ENCODE measurements at places on chromosomes 2 and 18.

DNA sequence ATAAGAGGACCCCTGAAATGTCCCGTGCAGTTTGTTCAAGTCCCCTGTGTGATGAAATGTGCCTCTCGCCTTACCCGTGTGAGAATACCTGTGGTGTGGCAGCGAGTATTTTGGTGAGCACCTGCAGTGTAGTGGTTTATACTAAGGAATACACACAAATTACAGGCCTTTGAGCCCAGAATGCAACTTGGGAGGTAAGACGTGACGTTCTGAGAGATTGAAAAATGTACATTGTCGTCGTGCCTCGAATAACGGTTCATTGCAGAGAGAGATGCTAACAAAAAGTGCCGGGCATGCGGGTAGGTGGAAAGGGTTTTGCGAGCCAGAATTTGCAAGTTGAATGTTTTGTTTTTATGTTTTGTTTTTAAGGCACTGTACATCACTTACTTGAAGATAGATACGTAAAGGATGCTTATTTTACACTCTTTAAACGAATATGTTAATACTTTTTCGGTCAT, 867 bp downstream of the RBBP8 start:
- DNase-seq: no peak

- no peak for DNase-seq
These were observed 17.5 kb upstream of the HPCAL1 start for GRCh38 chr2:10285191-10285555.

DNA sequence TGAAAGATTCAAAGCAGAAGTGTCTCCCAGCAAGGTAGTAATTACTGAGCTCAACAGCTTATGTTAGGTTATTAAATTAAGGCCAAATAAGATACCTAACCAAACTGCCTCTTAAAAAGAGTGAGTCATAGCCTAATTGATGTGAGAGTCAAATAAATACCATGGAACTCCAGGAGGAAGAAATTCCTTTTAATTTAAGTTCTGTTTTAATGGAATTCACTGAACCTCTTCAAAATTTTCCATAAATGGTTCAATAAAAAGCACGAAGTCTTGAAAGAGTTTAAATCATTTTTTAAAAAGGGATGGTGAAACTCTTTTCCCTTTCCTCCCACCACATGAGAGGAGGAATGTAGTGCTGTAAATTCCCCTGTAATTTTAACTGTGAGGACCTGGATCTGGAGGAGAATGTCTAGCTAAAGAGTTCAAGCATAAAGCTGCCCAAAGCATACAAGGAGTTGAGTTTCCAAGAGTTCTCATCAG, 180.8 kb upstream of the MMADHC start:
- DNase-seq: no peak

GRCh38 chr18:23401400-23402347, 51.4 kb upstream of the RIOK3 start:
- no peak for DNase-seq

- DNase-seq: no peak
These were observed 75.3 kb downstream of the HRH4 start for GRCh38 chr18:24535527-24536295.

GRCh38 chr2:105655244-105655643, 89.5 kb upstream of the NCK2 start:
- no peak for DNase-seq

GRCh38 chr18:61398961-61399705, 65.9 kb downstream of the CDH20 start:
- DNase-seq: no peak

DNA sequence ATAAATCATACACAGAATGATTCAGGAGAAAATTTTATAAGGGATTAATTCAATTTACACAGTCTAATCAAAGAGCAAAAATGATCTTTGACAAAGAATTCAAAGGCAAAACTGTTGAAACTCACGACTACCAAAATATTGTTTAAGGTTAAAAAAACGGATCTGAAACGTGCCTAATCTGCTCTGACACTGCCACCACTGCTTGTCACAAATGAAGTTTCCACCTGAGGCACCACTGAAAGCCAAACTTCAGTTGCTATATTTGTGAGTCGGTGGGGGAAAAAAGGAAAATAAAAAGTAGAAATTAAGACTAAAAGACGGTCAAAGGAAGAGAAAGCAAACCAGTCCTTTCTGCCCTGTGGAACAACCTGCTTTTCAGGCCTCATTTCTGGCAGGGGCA, 140.6 kb upstream of the DNMT3A start:
- no peak for DNase-seq

- no peak for DNase-seq
These were observed 293.1 kb downstream of the CDCA7 start for GRCh38 chr2:173647681-173648311.

DNA sequence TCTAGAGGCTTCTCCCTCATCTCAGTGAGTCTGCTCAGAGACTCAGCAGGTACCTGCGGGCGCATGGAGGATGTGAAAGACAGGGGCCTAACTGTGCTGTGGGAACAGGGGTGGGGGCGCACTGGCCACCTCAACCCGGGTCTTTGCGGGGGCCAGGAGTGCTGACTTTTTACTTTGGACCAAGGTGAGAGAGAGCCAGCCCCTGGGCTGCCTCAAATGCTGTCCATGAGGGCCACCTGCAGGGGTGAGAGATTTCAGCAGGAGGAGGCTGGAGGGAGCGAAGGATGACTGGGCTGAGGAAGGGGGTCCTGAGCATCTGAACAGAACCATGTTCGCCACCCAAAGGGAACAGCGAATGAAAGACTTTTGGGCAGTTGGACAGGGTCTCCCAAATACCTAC, 129.4 kb downstream of the TNS1 start:
- DNase-seq: no peak

GRCh38 chr2:33029459-33029858, 82.7 kb downstream of the LTBP1 start:
- no peak for DNase-seq

GRCh38 chr2:75928093-75928492, 217.4 kb upstream of the GCFC2 start:
- DNase-seq: no peak

GRCh38 chr18:79211844-79212243, 142.7 kb downstream of the ATP9B start:
- DNase-seq: no peak

DNA sequence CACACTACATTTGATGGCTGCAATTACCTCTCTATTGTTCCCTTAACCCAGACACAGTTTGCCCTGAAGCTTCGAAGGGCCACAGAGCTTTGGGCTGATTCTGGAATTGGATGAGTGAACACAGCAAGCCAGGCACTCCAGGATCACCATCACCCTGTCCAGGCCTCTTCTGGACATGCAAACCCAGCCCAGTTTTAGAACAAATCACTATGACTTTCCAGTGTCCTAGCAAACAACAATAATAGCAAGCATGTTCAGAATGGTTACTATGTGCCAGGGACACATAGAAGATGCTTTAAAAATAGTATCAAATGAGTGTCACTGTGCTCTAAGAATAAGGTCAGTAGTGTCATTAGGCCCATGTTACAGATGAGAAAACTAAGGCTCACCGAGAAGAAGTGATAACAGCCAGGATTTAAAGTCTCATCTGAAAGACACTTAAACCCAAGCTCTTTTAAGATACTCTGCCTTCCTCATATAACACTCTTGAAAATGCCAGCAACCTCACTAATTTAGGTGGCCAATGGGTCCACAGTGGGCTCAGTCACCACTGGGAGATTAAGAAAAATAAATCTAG, 191.7 kb upstream of the STK17B start:
- no peak for DNase-seq

DNA sequence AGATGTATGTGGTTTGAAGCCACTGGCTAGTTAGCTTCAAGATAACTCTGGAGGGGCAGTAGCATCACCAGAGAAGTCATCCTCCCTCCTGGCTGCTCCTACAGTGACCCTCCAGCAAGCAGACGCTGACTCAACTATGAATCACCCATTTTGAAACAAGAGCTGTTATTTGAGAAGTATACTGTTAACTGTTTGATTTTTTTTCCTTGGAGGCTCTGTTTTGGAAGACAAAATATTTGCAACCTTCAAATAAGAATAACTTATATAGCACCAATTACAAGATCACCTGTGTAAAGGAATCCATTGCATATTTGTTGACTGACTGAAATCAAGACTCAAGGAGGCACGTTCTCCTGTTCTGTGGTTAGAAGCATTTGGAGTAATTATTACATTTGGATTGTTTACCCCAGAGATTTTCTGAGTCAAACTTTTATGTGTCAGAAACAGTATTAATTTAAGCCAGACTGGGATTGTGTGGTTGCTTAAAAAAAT, 313.8 kb downstream of the MTX2 start:
- DNase-seq: no peak

DNA sequence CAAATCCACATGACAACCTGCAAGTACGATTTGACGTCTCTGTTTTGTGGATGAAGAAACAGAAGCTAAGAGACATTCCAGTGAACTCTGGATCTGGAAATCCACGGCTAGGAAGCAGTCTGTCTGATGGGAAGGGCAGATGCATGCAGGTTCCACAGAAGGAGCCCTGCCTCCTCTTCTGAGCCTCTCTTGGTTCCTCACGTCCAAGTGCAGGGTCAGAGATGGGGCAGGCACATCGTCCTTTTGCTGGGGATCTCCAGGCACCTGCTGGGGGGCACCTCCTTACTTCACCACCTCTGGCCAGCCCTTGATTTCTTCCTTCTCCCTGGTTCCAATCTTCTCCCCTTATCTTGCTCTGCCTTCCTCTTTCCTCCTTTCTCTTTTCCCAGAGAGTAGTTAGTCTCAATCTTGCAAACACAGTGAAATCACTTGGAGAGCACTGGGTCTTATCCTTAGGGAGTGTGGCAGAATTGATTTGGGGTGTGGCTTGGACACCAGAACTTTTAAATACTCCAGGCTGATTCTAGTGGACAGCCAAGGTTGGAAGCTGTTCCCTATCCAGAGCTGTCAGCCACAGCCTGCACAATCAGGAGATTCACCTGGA, 137.8 kb downstream of the BCL2 start:
- no peak for DNase-seq

- no peak for DNase-seq
These were observed 5.4 kb upstream of the PUM2 start for GRCh38 chr2:20356042-20356441.

- no peak for DNase-seq
These were observed 559.7 kb downstream of the ZEB2 start for GRCh38 chr2:143960177-143960576.

DNA sequence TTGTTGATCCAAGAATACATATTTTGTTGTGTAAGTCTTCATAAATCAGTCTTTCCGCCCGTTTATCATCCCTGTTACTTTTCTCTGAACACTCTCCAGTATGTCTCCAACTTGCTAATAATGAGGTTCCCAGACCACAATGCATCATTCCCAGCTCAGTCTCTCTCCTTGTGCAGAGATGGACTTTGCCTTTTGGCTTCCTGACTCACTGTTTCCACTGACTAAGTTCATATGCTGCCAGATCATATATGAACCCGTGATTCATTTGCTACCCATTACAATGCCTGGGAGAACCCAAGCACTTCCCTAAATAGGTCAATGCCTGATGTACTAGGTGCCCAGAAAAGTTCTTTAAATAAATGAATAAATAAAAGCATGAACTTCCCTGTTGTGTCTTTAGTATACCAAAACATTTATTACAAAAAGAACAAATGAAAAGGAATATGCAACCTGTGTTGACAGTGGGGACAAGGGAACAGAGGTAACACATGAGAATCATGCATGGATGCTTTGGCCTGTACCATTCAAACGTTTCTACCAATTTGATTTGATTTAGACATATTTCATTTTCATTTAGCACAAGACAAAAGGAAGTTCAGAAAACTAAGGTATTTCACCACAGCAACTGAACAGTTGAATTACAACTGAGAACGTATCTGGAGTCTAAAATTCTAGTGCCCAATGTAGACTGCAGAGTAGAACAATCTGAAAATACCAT, 215.4 kb upstream of the HNRNPA3 start:
- DNase-seq: no peak

DNA sequence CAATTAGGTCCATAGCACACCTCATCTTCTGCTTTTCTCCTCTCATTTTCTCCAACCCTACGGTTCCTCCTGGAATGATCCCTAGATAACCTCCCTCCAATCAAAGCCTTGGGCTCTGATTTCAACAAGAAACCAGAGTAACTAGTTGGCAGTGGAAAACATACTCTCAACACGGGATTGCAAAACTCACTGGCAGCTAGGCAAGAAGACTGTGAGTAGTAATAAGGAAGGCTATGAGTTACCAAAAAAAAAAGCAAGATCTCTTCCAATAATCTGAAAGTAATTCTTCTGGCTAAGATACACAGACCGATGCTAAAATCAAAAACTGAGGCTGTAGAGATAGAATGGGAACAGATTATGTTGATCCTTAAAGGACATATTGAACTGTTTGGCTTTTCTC, 28.4 kb upstream of the CCDC102B start:
- DNase-seq: no peak

GRCh38 chr2:10256515-10257031, 46.1 kb upstream of the HPCAL1 start:
- DNase-seq: no peak

- no peak for DNase-seq
These were observed 20.8 kb downstream of the RALBP1 start for GRCh38 chr18:9495916-9496705.

- no peak for DNase-seq
These were observed 621.3 kb downstream of the XIRP2 start for GRCh38 chr2:167509586-167509985.

DNA sequence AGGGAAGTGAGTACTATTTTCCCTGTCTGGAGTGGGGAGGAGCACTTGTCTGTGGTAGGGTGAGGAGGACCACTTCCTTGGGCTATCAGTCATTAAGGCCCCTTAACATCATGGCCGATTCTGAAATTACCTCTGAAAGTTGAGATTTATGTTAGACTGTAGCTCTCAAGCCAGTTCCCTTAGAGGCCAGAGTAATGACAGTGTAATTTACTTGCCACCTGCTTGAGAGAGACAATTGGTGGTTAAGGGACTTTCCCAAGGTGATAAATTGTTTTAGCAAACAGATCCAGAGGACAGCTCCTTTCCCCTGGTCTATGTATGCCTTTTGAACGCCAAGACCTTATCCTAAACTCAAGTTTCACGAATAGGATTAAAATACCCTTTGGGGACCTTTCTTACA, 56.1 kb downstream of the NEDD4L start:
- DNase-seq: no peak

GRCh38 chr18:33579349-33580215, 1.6 kb downstream of the ASXL3 start:
- no peak for DNase-seq

GRCh38 chr2:98902209-98903063, 33.6 kb downstream of the CRACDL start:
- DNase-seq: no peak

DNA sequence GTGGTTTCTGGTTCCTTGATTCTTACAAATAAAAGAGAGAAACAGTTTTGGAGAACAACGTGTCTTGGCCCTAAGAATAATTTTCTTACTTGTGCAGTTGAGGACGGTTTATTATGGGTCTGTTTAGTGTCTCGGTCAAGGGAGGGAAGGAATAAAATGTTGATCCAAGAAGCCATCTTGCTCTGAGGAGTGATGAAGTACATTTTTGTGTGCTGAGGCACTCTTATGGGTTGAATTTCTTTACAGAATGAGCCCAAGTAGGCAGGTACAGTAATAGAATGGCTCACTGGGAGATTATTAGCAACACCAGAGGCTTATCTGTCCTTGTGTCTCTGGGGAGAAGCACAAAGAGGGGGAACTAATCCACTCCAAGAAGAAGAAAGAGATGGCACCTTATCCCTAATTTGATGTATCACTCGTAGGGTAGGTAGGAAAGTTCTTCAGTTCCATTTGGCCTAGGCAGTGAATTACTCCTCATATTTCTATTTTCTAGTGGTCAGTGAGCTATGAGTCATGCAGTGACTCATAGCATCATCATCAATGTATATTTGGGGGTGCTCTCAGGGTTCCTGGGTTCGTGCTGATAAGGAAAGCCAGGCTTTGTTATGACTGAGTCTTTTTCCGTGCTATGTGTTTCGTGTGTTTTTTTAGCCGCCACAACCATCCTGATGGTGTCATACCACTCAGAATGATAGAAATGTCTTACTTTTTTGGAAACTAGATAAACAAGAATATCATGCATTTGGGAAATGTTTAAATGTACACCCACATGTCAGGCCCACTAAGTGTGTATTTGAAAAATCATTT, 250.1 kb upstream of the CTAGE1 start:
- no peak for DNase-seq

Measured in stimulated activated CD8-positive, alpha-beta memory T cell treated with anti-CD3 and anti-CD28 coated beads, Interleukin-15, amount 100 ng/mL, for 1 hour (primary cell).